ENCODE measurements at places on chromosomes 16 and 17.

DNA sequence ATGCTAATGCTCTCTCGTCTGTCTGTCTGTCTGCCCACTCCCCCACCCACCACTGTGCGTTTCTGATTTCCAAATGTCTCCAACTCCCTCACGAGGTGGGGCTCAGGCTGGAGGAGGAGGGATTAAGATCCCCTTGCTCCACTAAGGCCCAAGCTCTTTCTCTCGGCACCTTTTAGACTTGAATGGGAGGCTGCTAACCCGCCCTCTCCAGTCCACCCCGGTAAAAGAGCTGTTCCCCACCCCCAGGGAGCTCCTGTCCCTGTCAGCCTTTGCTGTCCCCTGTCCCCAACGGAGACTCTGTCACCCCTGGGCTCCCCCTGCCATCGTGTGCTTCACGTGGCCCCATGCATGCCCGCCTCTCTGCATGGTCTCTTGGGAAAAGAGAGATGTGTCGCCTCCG lies 68.5 kb upstream of the PLCG2 start:
- DNase-seq = no peak

- no peak for DNase-seq
These were observed 105.1 kb upstream of the RPL38 start for GRCh38 chr17:74098136-74099024.

DNA sequence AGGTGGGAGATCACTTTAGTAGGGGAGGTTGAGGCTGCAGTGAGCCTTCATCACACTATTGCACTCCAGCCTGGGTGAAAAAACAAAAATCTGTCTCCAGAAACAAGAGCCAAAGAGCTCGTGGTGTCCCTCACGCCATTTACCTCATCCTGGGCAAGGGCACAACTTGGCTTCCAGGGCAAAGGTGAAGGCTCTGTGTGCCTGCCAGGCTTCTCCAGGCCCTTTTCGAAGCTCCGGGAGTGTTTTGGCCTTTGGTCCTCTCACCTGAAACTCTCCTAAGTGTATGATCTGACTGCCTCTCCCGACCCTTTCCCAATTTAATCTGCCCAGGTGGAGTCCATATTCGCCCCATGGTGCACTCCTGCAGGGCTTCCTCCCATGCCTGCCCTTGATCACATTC lies 11.6 kb upstream of the CES3 start:
- DNase-seq = no peak

- no peak for DNase-seq
These were observed 352.8 kb downstream of the CDH13 start for GRCh38 chr16:82979406-82980111.

GRCh38 chr16:78294538-78295225 lies 195.2 kb downstream of the WWOX start:
- no peak for DNase-seq

DNA sequence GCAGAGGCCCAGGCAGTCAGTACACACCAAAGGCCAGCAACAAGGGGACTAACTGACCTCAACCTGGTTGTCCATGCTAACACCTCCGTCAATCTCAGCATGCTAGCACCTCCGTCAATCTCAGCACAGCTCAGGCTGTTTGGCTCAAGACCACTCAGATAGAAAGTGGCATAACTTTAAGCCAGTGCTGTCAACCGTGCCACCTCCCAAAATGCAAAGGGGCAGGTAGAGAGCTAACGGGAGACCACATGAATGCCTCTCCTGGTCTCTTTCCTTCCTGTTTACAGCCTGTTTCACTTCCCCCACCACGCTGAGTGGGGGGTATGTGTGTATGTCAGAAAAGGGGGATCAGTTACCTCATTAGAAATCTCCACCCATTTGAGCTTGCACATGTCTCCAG lies 3.3 kb downstream of the UBTF start:
- no peak for DNase-seq

- DNase-seq = no peak
These were observed 70.5 kb downstream of the GAS7 start for GRCh38 chr17:10127819-10128425.

DNA sequence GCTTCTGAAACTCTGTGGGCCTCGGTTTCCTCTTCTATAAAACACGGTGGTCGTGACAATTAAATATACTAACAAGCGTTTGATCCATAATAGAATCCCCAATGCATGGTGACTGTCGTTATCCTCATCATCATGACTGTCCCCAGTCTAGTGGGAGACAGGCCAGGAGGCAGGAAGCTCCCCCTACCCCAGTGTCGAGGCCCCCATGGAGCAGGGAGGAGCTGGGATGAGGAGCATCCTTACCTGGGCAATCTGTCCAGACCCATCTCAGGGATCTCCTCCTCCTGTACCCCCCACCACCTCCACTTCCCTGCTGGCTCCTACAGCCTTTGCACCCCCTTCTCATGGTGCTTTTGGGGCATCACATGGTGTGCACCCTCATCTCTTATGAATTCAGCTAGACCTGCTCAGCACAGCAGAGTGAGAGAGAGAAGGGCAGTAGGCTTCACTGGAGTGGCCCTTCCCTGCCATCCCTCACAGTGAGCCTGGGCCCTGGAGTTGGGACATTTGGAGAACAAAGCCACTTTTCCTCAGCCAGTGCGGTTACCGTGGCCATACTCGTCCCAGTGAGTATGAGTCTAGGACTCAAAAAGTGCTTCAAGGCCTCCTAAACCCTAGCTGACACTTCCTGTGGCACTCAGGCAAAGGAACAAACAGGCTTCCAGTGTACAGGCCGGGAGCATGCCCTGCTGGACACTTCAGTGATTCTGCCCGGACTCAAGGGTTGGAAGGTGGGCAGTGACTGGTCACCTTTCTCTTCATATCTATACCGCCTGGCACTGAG lies 148.6 kb downstream of the CLEC16A start:
- DNase-seq = no peak

GRCh38 chr16:74603848-74604247 lies 3.1 kb downstream of the GLG1 start:
- DNase-seq = no peak

GRCh38 chr17:80295146-80295545 lies 34.5 kb downstream of the RNF213 start:
- no peak for DNase-seq

DNA sequence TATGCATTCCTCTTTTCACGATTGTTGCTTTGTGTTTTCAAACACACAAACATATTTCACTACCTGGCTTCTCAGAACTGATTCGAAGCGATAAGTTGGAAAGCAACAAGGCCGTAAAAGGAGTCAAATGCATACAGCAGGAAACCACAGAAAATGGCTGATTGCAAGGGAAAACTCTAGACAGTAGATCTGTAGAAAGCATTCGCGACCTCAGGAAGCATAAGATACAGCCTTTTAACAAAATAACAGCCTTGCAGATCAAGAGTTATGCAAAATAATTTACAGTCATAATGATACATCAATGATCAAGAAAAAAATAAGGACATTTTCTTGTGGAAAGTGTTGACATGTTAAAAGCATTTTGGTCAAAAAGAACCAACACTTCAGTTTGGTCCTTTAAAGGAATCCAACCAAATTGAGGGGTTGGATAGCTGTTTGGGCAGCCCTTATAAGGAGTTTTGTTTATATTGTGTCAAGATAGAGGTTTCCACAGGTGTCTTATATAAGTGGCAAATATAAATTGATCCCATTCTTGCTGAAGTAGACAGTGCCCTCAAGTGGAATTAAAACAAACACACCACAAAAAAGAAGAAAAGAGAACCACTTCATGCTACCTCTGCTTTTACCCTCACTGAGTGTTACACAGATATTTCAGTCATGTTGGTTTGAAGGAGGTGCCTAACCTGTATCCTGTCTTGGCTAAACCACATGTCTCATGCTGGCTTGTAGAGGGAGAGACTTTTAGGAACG lies 5.5 kb downstream of the CYLD start:
- DNase-seq = no peak

DNA sequence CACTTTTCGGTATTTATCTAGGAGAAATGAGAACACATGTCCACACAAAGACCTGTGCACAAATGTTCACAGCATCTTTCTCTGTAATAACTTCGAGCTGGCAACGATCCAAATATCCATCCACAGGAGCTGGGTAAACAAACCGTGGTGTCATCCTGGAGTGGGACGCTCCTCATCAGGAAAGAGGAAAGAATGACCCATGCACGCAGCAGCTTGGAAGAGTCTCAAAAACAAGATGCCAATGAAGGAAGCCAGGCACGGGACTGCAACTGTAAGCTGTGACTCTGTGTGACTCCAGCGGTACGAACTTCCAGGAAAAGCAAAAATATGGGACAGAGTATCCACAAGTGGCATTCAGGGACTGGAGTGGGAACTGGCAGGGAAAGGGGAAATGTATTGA lies 36.7 kb upstream of the CIBAR2 start:
- DNase-seq = no peak

DNA sequence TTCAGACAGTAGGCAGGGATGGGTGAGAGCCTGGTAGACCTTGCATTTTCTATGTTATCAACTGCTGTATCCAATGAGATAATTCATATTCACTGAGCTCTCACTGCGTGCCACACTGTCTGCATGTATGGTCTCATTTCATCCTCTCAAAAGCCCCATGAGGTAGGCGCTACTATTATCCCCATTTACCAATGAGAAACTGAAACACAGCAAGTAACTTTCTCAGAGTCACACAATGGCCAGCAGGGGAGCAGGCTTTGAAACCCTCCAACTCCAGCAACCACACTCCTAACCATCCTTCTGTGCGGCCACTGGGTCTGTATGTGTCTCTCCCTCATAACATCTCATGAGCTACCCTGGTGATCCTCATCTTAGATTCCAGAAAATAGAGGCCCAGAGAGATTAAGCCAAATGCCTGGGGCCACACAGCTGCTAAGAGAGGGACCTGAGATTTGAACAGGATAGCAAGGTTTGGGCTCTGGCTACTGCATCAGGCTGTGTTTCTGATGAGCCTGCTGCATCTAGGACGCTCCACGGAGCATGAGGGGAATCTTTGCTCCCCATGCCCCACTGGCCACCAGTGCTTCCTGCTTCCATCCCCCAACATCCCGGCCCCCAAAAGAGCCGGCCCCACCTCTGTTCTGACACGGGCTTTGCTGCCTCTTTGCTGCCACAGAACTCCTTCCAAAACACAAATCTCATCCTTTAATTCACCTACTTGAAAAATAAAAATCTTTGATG lies 3.2 kb downstream of the CCR7 start:
- DNase-seq = no peak

DNA sequence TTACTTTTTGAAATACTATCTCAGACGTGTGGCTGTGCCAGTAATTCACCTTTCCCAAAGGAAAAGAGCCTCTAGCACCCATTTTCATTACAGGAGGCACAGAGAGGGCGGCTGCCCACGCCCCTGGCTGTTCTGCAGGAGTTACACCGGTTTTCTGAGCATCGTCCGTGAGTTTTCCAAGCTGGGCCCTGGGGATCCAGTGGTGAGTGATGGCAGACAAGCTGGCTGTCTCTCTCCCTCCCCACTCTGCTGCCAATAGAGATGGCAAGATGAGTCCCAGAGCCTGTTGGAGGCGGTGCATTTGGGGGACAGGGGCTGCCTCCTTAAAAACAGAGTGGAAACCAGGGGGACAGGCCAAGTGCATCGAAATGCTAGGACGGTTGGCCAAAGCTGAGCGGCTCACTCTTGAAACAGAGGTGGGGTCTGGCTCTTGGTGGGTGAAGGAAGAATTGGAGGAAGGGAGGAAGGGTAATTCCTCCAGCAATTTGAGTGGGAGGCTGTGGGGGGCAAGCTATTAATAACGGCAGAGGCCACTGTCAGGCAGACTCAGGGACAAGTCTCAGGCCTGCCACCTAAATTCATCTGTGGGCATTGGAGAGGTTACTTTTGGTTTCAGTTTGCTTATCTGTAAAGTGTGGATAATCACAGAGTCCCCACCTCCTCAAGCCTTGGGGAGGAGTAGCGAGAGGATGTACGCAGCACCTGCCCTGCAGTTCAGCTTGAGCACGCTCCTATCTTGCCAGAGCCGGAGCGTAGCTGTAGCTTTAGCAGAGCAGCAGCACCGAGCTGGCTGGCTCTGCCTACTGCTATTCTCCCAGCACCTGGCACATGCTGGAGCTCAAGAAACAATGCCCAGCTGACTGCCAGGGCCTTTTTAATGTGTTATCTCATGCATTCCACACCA lies 7.5 kb upstream of the NOS2 start:
- DNase-seq = peak; percentile 33

- DNase-seq = no peak
These were observed 91.2 kb downstream of the IRX5 start for GRCh38 chr16:55021595-55022475.

DNA sequence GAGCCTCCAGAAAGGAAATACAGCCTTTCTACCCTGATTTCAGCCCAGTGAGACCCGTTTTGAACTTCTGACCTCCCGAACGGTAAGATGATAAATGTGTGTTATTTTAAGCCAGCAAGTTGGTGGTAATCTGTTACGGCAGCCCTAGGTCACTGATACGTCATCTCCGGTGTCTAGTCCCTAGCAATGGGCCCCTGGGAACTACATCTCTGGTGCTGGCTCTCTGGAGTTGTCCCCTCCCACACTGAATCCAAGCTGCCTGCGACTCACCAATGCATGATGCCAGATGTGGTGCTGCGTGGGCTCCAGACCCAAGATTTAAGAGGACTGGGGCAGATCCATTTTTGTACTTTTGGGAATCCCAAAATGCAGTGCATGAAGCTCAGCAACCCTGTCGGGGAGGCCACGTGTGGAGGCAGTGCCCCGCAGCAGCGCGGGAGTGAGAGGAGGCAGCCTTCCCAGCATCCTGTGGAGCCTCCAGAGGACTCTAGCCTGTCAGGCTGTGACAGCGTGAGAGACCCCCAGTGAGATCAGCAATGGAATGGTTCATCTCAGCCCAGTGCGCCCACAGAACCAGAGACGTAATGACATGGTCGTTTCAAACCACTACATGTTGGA lies 43.6 kb upstream of the USP7 start:
- DNase-seq = peak; percentile 37

GRCh38 chr16:74700438-74701225 lies at the start of gene MLKL:
Gene MLKL, minus strand, starts transcription at chr16:74700862. Its CDS starts 5,105 bp downstream, at chr16:74695757.
- DNase-seq = no peak

DNA sequence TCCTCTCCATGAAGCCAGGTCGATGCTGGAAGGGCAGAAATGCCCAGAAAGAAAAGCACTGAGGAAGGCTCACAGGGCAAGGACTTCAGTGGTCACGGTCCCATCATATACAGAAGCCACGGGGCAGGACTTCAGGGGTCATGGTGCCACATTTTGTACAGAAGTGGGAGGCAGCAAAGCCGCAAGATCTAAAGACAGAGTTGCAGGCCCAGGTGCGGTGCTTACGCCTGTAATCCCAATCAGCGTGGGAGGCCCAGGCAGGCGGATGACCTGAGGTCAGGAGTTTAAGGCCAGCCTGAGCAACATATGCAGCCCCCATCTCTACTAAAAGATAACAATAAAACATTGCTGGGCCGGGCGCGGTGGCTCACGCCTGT lies 96.0 kb downstream of the NXN start:
- no peak for DNase-seq

GRCh38 chr17:64564098-64564497 lies 57.3 kb downstream of the CEP95 start:
- DNase-seq = no peak

GRCh38 chr17:31854672-31855071 lies 4.4 kb downstream of the COPRS start:
- DNase-seq = no peak

DNA sequence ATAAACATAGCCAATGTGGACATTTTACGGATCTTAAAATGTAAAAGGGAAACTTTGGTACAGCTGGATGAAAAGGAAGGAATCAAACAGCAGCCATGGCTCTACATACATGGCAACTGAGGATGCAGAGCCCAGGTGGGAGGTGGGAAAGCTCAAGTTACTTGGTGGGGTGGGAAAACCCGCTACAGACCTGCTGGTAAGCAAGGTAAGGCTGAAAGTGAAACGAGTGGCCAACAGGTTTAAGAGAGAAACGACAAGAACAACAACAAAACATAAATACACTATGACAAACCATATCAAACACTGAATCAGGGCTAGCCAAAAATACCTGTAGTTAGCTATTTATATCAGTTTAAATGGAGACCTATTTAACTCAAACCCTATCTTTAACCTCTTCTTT lies 185.3 kb downstream of the CEP112 start:
- no peak for DNase-seq

GRCh38 chr16:26442321-26442720 lies 624.4 kb upstream of the C16orf82 start:
- no peak for DNase-seq

Data from occipital lobe (tissue), 3 donors.